RPMI8226 (cell line): ENCODE measurements at places on chromosomes 5 and 9.

GRCh38 chr5:67154556-67155206, 41.9 kb downstream of the CD180 start:
- DNase-seq = no peak

DNA sequence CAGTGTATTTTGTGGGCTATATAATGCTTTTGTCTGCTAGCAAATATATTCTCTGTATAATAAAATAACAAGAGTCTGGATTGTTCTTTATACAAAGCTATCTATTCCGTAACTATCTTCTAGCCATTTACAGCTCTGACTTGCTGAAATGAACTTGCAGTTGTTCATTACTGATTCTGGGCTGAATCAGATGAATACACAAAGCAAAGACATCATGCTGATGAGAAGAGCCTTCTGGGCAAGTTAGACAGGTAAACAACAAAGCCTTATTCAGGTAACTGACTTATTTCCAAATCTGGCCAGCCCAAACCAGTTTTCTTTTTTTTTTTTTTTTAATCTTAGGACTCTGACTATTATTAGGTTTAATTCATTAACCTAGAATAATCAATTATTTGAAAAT, 255.5 kb downstream of the KIAA0825 start:
- DNase-seq = no peak

GRCh38 chr5:170131235-170131634, 25.5 kb downstream of the FOXI1 start:
- no peak for DNase-seq

DNA sequence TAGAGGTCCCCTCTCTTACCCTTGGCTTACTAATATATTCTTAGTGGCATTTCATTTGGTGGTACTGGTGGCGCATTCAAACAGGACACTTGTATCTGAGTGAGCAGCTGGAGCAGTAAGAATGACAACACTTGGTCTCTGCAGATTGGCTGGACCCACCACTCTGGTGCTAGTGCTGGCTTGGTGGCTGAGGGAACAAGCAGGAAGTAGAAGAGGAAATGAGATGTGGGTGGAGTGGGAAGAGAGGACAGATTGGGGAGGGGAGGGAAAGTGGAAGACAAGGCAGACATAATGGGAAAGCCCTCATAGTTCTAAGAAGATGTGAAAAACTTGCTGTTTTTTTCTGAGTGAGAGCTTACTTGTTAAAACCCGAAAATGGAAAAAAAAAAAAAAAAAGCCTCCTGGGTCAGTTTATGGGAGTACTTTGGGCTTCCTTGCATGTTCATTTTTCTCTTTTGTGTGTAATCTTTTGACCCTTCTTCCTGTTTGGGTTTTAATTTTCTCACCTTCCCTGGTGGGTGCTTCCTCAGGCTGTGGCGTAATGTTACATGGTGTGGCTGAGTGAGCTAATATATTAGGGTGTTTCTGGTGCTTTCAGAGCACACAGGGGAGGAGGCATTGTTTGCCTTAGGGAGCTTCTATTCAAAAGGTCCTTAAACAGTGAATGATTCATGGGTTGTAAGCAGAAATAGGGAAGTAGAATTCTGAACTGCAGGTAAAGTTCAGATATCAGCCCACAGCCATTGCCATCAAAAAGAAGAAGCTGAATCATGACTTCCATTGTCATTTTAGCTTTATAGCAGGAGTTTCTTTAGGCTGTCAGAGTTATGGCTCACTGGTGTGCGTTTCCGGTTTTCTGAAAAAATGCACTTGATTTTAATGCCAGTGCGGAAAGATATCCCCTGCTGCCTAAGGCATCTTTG, 52.3 kb downstream of the TLE4 start:
- peak; percentile 23 for DNase-seq

DNA sequence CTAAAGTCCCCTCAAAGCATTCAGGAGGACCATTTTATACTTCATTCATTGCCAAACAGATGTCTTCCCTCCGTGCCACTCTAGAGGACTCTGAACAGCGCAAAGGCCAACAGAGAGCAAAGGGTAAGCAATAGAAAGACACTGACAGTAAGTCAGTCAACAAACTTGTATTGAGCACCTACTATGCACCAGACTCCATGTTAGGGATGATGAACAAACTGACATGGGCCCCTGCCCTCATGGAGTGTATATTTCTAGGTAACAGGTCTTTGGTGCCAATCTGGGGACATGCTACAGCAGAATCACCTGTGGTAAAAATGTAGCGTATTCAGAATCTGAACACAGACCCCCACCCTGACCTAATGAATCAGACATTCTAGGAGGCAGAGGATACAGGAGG, 3.5 kb upstream of the ACO1 start:
- no peak for DNase-seq

- DNase-seq = no peak
Observed at GRCh38 chr5:179289756-179290385, 55.4 kb downstream of the ADAMTS2 start.

GRCh38 chr5:126383776-126384175, 39.4 kb upstream of the GRAMD2B start:
- DNase-seq = no peak

GRCh38 chr9:116697887-116698286, 10.8 kb downstream of the TRIM32 start:
- DNase-seq = no peak
